SIG-M5 (cell line): ENCODE measurements at places on chromosomes 4 and X.

GRCh38 chr4:53221832-53222480, 143.9 kb downstream of the SCFD2 start:
- DNase-seq, result no peak

DNA sequence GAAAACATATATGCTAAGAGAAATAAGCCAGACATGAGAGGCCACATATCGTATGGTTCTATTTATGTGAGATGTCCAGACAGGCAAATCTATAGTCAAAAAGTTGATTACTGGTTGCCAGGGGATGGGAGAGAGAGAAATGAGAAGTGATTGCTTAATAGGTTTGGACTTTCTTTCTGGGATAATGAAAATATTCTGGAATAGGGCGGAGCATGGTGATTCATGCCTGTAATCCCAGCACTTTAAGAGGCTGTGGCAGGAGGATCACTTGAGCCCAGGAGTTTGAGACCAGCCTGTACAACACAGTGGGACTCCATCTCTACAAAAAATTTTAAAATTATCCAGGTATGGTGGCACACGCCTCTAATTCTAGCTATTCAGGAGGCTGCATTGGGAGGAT, 22.4 kb downstream of the RBM47 start:
- DNase-seq, result no peak

DNA sequence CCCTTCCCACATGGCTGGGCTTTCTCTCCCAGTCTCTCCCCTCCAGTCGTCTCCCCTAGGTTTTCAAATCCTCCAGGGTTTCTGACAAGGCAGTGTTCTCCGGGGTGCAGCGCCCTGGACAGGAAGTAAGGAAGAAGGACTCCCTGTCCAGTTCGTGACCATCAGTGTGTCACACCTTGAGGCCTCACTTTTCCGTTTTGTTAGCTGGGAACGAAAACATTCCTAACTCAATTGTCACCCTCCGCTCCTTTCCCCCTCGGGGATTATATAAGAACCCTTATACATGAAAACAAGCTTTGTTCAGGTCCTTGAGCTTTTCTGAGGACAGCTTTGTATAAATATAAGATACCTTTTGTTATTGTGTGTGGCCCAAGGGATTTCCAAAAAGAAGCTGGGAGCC, 92.1 kb downstream of the KDR start:
- DNase-seq, result no peak

DNA sequence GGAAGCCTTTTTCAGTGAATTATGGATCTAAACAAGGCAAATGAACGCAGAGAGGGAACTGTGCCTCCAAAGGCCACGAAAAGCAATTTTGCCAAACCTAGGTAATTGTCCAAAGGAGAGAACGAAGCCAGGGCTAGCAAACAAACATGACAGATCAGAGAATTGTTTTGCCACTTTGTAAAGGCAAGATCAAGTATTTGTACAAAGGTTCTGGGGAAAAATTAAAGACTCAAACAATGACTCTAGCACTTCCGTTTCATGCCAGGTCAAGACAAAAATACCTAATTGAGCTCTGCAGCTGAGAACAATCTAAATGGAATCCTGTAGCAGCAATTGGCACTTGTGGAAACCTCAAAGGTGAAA, 8.5 kb downstream of the RBM47 start:
- DNase-seq, result no peak

GRCh38 chr4:10648479-10648878, 36.1 kb downstream of the CLNK start:
- no peak for DNase-seq

GRCh38 chr4:112896609-112897190, 152.8 kb upstream of the ANK2 start:
- DNase-seq, result no peak

DNA sequence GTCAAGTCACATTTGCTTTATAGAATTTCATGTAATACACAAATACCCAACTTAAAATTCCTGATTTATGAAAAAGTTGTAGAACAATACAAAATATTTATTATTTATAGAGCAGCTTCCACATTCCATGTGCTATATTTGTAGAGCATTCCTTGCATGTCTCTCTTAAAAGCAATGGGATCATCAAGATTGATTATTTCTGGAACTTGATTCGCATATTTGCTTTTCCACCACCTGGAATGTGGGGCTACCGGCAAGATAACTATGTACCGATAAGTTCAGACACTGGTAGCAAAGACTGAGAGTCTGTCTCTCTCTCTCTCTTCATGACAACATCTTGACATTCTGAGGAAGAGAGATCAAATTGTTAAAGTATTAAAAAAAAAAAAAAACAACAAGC, 59.3 kb downstream of the MAPK10 start:
- DNase-seq, result no peak

DNA sequence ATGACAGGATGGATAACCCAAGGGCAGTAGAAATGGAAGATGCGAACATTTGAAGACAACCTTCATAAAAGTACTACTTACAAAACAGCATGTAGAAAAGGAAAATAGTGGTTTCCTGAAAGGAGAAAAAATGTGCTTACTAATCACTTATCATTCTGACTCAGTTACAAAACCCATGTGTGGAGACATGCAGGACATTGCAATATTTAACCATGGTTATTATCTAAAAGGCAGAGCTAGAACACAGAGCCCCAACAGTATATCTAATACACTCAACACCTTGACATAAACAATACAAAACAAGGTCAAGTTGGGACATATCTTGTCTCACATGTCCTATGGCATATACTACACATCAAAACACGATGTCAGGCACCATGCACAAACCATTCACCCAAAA, 55.9 kb downstream of the EIF4E start:
- no peak for DNase-seq

GRCh38 chrX:103063191-103063845, 653 bp downstream of the BEX1 start:
- DNase-seq, result no peak

GRCh38 chr4:3021627-3022026, 52.7 kb downstream of the HTT-AS start:
- DNase-seq, result no peak

- DNase-seq, result no peak
These were observed 66.4 kb upstream of the AGA start for GRCh38 chr4:177508662-177509061.

DNA sequence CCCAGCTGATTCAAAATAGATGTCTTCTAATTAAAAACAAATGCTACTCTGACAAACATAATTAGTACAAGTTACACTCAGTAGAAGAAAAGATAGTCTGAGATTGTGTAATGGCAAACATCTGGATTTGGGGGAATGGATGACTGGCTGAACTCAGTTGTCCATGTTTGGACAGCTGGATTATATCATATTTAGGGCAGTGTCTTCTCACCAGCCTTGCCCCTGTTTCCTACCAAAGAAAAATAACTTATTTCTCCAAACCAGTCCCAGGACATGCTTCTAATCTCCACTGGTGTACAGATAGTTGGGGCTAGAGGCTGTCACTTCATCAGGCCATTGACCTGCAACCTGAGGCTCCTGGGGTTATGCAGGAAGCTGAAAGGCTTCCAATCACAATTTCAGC, 237.3 kb downstream of the USP46 start:
- no peak for DNase-seq

DNA sequence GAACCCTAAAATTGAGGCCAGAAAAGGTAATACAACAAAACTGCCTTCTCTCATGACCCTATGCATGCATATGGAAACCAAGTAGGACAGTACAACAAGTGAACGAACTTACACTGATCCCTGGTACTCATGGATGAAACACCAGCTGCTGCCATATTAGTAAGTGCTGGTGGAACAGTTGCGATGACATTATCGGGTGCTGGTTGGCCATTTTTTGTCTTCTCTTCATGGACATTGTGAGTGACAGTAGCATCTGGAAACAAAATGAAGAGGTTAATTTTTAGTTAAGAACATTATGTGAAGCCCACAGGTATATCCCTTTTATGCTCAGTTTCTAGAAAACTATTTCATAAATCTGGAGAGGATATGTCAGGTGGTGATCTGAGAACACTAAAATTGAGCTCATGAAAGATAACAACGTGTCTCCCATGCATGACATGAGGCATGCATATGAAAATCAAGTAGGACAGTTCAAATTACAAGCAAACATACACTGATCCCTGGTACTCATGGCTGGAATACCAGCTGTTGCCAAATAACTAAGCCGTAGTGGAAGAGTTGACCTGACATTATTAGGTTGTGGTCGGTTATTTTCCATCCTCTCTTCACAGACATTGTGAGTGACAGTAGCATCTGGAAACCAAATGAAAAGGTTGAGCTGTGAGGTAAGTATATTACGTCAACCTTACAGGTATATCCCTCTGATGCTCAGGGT, 74.2 kb upstream of the CT45A1 start:
- no peak for DNase-seq

GRCh38 chr4:172898715-172899114, 269.9 kb upstream of the GALNT7 start:
- no peak for DNase-seq

DNA sequence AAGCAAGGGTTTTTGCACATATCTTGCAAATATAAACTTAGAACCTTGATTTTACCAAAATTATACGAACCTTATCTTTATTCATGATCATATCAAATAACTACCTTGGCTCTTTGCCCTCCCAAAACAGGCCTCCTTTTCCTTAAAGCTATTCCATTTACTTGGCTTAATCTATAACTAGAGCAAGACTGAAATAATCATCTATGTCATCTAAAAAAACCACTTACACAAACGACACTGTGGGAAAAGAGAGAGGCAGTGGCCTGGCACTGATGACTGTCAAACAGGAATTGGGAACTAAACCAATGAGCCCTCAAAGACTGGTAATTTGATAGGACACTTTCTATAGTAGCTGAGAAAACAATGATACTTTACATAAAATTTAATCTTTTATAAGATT, 11.7 kb upstream of the PTPN13 start:
- DNase-seq, result no peak

- DNase-seq, result no peak
These were observed 179.5 kb downstream of the NLGN4X start for GRCh38 chrX:6049132-6049531.

DNA sequence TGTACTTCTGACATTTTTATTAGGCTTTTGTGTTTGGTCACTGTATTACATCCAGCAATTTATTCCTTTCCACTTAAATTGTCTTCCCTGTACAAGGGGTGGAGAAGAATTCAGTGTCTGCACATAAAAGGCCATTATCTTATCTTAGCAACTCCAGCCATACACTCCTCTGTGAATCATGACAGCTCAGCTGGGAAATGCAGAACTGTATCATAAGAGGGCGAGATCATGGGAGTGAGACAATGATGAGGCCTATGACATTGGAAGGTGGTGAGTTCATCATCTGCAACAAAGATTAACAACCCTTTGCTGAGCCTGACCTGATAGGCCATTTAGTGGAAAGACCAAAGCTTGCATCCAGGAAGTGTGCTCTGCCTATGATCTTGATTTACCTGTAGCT, 33.3 kb downstream of the SLIT2 start:
- DNase-seq, result no peak

- no peak for DNase-seq
These were observed 5.3 kb upstream of the OPHN1 start for GRCh38 chrX:68438575-68438974.

DNA sequence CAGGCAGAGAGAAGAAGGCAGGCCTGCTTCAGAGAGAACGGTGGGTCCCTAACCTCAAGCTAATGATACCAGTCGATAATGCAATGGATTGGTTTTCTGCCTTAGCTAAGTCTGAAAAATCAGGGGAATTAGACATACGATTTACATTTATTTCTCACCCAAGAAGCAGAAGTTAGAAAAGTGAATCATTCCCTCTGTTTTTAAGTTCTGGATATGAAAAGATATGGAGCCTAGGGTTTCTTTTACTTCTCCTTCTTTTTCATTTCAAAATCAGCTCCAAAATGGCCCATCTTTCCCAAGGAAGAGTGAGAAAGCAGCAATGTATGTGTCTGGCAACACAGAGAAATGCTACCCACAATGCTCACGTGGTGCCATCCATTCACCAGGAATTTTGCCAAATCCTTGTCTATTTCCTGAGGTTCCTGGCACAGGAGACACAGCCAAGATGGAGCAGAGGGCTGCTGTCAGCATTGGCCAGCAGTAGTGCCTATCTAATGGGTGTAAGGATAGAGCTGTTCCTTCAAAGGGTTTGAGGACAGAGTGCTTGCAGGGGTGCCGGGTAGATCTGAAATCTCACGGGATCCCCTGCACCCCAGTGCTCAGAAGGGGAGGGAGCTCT, 231.5 kb downstream of the MAML3 start:
- DNase-seq, result no peak

GRCh38 chr4:3642806-3643517, 110.7 kb upstream of the LRPAP1 start:
- DNase-seq, result no peak

DNA sequence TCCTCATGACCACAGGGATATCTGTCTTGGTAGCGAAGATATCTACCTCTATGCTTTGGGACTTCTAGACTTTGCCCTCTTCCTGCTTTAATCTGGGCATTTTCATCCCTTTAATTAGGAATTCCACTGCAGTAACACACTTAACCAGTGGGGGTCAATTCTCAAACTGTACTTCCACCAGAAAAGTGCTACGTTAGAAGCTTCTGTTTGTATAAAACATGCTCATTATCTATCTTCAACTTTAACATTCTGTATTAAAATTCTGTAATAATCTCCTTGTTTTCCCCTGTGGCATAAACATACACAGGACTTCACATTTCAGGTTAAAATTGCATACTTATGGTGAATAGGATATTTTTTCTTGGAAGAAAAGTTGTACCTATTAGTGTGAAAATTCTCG, 105.6 kb downstream of the AMMECR1 start:
- no peak for DNase-seq

DNA sequence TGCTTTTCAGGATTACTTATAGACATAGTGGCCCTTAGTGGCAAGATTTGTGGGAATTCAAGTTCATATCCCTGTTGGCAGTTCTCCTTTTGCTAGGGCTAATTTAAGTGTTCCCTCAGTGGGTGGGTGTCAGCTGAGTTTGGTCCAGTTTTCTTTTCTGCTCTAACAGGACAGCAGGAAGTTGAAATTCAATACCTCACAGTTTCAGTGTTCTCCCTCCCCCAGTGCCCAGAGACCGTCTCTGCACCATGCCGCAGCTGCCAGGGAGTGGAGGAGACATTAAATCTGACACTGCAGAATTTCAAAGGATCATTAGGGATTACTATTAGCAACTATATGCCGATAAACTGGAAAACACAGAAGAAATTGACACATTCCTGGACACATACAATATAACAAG, 50.7 kb downstream of the UBE2NL start:
- DNase-seq, result no peak

- DNase-seq, result no peak
These were observed 135.5 kb downstream of the AFAP1 start for GRCh38 chr4:7803992-7804755.

DNA sequence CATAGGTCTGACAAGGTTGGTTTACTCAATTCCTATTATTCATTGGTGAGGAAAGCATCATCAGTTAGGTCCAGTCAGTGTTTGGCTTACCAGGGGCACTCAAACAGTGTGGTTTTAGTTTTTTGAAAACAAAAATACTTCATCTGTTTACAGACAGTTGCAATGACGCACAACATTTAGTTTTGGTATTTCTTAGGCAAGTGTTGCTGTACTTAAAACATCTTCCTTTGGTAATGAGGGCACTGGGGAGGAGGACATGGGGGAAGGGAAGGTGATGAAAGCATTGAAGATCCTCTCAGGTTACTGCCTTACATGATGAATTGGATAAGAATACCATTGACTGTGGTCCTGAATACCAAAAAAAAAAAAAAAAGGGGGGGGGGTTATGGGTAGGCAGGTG, 93.7 kb upstream of the MAOA start:
- no peak for DNase-seq

GRCh38 chr4:76607266-76607799, 172.3 kb downstream of the SHROOM3 start:
- DNase-seq, result no peak
